ENCODE measurements at places on chromosomes 1 and 21. TPM values are rescaled to one million over a fixed set of nuclear protein-coding genes. Genes with fewer than 3 reads are reported as not detected.
A peak's percentile ranks its signal among the peaks of the same experiment; 100 is the strongest.

ZNF683 gene
- not detected for total RNA-seq

MYBPHL gene
- total RNA-seq = 0.27 TPM

- peak; percentile 4 for DNase-seq
These were observed 66.9 kb downstream of the GNG12 start for GRCh38 chr1:67766141-67766978.

PPP1R15B gene
- total RNA-seq = 29.7 TPM

C1orf87 gene
- total RNA-seq = not detected

GRCh38 chr1:88685259-88685620 lies 1.2 kb downstream of the PKN2 start:
- no peak for DNase-seq

- DNase-seq = no peak
These were observed 67.1 kb upstream of the PGBD5 start for GRCh38 chr1:230493264-230493663.

GRCh38 chr21:27024971-27025370 lies 58.1 kb upstream of the ADAMTS5 start:
- no peak for DNase-seq

OR2L2 gene
- 2.1 TPM for total RNA-seq

LCE1B gene
- total RNA-seq = not detected

DNA sequence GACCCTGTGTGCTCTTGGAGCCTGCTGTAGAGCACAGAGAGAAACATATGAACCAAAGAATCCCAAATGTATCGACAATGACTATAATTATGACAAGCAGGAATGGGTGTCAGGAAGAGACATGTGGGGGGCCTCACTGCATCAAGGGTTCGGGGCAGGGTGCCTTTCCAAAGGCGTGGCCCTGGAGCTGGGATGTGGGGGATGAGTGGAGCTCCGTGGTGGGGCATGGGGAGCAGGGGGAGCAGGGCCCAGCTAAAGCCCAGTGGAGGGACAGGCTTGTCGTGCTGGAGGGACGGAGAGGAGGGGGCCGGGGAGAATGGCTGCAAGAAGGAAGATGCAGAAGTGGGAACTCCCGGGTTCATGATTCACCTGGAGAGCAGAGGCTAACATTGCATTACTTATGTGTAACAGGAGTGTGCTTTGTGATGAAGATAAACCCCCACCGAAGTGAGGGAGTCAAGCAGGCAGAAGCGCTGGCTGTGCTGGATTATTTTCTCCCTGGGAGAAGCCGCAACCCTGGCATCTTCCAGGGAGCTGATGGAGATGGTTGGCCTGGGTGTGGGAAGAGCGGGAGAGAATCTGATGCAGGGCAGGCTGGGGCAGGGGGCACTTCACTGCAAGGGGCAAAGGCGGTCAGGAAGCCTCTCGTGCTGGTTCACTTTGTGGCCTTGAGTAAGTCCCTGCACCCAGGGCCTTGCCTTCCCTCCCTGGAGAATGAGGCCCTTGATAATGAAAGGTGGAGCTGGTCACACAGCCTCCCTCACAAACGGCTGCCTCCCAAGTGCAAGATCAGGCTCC lies 124.6 kb upstream of the RUNX3 start:
- no peak for DNase-seq

SAMD13 gene
- total RNA-seq = 5.1 TPM

IVL gene
- not detected for total RNA-seq

- DNase-seq = no peak
These were observed 20.0 kb upstream of the FCER1A start for GRCh38 chr1:159282118-159282517.

GRCh38 chr21:45699966-45700365 lies 56.4 kb downstream of the PCBP3 start:
- DNase-seq = no peak
